ENCODE measurements at places on chromosomes 12 and 14.
A peak's percentile ranks its signal among the peaks of the same experiment; 100 is the strongest.

- no peak for DNase-seq
These were observed 259.2 kb upstream of the NOVA1 start for GRCh38 chr14:26856876-26857518.

- no peak for DNase-seq
These were observed 89.3 kb downstream of the KCNC2 start for GRCh38 chr12:75120311-75120711.

GRCh38 chr12:44184499-44185206 lies 348.8 kb downstream of the TMEM117 start:
- DNase-seq = no peak

DNA sequence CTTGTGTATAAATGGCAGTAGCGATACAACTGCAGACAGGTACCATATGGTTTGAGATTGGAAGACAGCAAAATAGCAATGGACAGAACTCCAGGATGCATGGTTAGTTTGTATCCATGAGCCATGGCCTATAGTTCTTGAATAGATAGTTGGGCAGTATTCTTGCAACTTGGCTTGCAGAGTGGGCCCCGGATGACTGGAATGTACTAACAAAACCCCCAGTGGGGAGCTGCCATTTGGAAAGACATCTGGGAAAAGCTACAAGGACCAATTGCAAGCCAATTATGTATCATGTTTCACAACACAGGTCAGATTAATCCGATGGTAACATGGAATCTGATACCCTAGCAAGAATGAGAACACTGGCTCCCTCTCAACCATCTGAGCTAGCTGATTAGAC lies 279.6 kb downstream of the RERGL start:
- DNase-seq = no peak

- no peak for DNase-seq
These were observed 40.0 kb downstream of the GPR65 start for GRCh38 chr14:88044776-88045446.

GRCh38 chr14:101192661-101193000 lies 289.1 kb upstream of the RTL1 start:
- DNase-seq = no peak

DNA sequence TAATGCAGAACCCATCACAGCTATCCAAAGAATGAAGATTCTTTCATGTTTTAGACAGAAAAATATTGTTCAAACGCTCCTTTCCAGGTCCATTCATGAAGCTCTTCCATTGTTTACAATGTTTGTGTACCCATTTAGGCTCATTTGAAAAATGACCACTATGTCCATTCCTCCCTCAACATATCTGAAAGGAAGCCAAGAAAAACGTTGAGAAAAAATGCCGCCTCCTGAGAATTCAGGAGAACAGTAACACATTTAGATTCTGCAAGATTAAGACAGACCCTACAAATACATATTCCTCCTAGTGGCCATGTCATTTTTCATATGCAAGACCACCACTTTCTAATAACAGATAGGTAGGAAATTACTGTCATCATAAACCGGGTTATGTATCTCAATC lies 124.4 kb downstream of the SLC25A21 start:
- DNase-seq = no peak

- peak; percentile 18 for DNase-seq
These were observed 8.4 kb downstream of the HOXC8 start for GRCh38 chr12:54017027-54017788.

GRCh38 chr12:115079760-115080159 lies 395.8 kb upstream of the TBX3 start:
- DNase-seq = no peak

DNA sequence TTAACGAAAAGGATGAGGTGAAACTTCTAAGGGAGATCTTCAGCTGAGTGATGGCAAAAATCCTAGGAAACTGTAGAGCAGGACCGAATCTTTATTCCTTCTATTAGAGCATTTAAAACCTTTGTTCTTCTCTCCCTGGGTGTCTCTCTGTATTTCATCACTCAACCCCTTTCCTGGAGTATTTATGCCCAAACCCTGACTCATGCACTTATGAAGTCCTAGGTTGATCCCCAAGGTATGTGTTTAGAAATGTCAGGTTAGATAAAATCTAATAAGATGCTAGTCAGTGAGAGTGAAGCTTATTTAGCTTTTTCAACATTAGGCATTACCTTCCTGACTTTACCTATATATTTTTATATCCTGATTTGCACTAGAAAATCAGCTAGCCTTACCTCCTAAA lies 239.8 kb upstream of the NPAS3 start:
- DNase-seq = no peak

DNA sequence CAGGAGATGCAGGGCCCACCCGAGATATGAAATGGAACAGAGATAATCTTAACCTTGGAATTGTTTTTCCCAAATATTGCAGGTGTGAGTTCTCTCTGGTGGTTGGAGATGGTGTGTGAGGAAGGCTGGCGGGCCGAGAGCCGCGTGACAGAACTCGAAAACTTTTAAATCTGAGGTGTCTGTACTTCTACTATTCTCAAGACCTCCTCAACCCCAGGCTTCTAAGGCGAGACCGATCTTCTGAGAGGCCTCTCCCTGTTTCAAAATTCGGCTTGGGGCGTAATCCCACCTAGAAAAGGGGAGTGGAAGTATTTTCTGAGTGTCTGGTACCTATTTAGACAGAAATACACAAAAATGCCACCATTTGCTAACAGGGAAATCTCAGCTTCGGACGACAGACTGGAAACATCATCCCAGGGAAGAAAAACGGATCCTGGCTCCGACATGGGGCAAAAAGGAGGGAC lies 611 bp downstream of the SARNP start:
- DNase-seq = no peak

DNA sequence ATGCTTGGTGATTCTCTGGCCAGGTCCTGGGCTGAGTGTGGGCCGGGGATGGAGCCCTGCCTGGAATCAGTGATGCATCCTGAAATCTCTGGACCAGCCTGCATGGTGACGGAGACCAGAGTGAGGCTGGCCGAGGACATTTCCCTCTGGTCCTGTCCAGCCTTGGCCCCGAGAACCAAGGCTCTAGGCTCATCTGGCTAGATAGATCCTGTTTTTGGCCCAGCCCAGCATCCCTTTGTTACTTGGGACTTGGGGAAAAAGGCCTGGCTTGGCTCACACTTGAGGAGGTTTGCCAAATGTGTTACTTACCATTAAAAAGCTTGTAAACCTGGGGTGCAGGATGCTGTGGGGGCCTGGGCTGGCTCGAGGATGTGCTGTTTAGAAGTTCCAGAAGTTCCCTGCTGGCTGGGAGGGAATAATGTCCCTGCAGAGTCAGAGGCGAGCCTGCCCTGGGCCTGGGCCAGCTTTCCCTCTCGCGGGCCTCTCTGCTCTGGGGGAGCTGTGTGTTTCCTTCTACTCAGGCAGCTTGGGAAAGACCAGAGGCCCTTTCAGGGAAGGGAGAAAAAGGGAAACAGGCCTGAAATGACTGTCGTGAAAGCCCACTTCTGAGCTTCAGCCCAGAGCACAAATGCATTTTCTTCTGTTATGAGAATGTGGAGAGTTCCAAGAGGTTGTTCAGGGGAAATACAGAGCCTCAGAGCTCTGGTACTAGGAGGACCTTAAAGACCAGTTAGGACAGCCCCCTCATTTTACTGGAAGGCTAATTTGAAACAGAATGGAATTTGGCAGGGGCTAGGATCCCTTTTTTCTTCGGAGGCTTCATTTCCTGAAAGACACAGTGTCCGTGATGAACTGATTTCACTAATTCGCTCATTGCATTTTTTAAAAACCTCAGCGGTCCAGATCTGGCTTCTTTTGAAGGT lies 47.2 kb upstream of the CTDSP2 start:
- no peak for DNase-seq

- DNase-seq = no peak
These were observed 175.1 kb upstream of the GZMB start for GRCh38 chr14:24809135-24809534.

DNA sequence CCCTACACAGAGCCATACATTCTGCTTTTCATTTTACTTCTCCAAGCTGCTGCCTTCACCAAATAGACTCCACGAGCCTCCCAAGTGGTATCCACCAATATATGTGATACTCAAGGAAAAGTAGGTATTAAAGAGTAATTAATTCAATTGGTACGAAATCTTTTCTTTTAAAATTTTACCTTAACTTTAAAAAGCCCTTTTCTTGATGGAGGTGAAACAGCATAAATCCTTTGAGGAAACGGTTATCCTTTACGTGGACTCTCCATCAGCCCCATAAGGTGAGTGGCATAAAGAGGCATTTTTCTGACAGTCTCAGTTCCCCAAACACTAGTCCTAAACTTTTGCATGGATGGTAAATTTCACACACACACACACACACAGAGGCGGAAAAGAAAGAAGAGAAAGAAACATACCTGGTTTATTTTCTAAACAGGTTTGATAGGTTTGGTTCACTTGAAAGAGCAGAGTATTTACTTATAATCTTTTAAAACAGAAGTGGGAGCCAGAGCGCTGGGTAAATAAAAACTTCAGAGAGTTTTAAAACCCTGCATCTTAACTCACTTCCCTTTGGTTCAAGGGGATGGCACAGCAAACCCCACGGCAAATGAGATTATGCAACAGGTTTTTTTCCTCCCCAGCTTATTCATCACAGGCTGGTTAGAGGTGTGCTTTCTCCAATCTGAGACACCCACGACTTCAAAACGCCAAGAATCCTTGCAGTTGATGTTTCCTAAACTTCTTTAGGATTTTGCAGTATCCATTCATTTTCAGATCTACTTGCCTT lies 1.9 kb downstream of the DUSP16 start:
- peak; percentile 54 for DNase-seq

GRCh38 chr12:11347810-11348209 lies 37.6 kb upstream of the PRB4 start:
- DNase-seq = no peak

DNA sequence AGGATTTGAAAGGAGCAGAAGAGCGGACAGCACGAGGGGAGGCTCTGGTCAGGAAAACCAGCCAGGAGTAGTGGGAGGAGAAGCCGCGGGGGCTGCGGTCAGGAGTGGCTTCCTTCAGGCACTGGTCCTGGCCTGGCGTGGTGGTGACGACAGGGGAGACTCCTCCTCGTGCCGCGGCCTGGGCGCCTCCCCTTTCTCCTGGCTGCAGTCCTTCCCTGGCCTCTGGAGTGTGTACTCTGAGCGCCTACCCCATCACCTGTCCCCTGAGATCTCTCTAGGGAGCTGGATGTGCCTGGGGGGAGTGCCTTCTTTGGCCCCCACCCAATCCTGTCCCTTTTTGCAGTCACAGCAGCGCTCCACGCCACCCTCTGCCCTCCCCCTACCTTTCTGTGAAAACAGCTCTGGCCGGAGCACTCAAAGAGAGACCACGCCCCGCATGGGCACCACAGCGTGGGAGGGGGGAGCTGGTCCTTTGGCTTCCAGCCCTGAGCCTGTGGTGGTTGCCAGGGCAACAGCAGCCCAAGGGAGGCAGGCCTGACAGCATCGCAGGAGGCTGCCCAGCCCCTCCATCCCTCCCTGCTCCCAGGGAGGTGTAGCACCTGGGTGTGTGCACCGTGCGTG lies 125.9 kb downstream of the CALM1 start:
- DNase-seq = no peak

DNA sequence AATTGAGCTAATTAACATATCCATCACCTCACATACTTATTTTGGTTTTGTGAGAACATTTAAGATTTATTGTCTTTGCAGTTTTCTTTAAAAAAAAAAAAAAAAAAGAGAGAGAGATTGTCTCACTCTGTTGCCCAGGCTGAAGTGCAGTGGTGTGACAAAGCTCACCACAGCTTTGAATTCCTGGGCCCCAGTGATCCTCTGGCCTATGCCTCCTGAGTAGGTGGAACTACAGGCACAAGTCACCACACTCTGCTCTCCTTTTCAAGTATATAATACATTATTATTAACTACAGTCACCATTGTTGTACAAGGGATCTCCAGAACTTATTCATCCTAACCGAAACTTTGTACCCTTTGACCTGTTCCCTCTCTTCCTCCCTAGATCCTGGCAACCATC lies 64.0 kb downstream of the NUMB start:
- no peak for DNase-seq

DNA sequence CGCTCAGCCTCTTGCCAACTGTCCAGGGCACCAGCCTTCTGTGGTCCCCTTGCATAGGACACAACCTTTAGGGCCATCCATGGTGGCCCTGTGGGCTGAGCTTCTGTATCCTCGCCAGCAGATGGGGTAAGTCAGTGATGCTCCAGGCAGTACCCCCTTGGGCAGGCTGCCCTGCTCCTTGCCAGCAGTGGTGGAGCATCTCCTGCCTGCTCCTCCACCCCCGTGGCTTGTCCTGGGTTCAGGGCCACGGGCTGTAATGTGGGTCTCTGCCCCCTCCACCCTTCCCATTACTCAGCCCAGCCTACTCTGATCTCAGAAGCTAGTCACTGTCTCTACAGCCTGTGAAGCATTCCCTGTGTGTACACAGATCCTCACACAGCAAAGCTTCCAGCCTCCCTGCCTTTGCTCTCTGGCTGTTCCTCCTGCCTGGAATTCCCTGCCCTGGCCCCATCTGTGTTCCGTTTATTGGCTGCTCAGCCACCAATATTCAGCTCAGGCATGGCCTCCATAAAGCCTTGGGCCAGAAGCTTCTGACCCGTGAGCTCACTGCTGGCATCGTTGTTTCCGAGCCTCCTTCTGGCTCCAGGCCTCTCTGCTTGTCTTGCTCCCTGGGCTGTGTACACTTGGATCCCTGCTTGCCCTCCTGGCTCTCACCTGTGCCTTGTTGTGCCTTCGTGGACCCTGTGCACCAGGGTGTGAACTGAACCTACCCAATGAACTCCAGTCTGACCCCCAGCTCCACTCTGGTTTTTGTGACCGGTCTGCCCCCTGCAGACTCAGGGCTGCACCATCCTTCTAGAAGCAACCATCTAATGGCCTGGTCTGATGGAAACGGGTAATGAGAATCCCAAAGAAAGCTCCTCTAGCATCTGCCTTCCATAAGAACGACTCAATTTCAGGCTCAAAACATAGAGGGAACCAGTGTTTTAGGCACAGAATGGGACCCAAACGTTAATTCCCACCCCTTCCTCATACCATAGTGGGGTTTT lies 177.0 kb upstream of the PRMT8 start:
- peak; percentile 29 for DNase-seq

- DNase-seq = no peak
These were observed 275.3 kb downstream of the EGLN3 start for GRCh38 chr14:33675415-33676130.

Data from activated T-cell treated with anti-CD3 and anti-CD28 coated beads, Interleukin-2, amount 50 U/mL, for 48 hours (primary cell).